NCI-H146 (cell line): ENCODE measurements at places on chromosomes 3 and 15.

GRCh38 chr15:64264502-64264901 lies 91.5 kb downstream of the CSNK1G1 start:
- no peak for DNase-seq

- DNase-seq: no peak
Observed at GRCh38 chr15:28109626-28110455, 10.7 kb upstream of the OCA2 start.

GRCh38 chr15:52162260-52162659 lies 28.9 kb downstream of the GNB5 start:
- no peak for DNase-seq

- no peak for DNase-seq
Observed at GRCh38 chr3:20564966-20565365, 379.0 kb upstream of the SGO1 start.

- no peak for DNase-seq
Observed at GRCh38 chr15:80175436-80175835, 22.6 kb downstream of the FAH start.

DNA sequence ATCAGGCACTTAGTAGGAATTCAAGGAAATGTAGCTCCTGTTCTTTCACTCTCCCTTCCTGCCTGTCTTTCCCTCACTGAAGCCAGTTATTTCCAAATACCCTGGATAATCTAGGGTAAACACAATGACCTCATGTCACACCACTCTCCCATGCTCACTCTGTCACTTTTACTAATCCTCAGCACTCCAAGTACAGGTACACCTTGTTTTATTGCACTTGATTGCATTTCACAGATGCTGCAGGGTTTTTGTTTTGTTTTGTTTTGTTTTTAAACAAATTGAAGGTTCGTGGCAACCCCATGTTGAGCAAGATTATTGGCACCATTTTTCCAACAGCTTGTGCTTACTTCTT lies 40.8 kb downstream of the PPM1L start:
- peak; percentile 38 for DNase-seq

- DNase-seq: no peak
Observed at GRCh38 chr3:15728766-15729165, 69.0 kb downstream of the ANKRD28 start.

DNA sequence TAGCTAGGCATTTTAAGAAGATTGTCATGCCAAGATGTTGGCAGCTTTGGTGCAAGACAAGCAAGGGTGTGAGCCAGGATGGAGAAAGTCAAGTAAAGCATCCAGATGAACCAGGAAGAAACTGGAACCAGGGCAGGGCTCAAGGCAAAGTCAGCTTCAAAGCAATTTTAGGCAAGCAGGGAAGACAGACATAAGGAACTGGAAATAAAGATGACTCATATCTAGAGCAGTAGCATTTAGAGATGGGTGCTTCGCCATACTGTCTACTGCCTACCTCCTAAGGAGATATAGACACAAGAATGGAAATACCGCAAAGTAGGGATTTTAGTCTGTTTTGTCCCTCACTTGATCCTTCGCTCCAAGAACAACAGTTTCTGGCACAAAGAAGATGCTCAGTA lies 59.9 kb downstream of the RYR3 start:
- DNase-seq: no peak

DNA sequence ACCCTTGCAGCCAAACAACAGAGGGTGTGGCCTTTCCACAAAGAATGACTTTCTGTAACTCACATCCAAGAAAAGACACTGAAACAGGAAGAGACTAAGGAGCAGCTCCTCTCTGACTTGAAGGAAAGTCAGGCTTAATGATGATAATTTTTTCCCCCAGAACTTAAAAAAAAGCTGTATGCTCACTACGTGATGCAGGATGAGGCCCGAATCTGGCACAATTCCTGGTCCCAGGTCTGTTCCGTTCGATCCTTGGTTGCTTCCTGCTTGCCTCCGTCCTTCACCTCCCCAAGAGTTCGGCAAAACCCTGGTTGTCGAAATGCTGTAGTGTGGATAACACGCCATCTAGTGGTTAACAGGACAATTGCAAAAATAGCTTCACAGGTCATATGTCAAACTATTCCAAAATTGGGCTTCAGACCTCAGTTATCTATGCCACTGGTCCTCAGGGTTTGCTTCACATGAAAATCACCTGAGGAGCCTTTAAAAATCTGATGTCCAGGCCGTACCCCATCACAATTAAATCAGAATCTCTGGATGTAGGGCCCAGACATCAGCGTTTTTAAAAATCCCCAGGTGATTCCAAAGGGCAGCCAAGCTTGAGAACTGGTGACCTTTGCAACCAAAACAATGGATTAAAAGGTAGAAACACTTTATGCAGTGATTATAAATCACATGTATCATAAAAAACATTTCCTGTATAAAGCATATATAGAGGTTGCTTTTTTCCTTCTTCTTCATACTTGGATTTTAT lies 28.1 kb upstream of the SYNM start:
- DNase-seq: peak; percentile 69

DNA sequence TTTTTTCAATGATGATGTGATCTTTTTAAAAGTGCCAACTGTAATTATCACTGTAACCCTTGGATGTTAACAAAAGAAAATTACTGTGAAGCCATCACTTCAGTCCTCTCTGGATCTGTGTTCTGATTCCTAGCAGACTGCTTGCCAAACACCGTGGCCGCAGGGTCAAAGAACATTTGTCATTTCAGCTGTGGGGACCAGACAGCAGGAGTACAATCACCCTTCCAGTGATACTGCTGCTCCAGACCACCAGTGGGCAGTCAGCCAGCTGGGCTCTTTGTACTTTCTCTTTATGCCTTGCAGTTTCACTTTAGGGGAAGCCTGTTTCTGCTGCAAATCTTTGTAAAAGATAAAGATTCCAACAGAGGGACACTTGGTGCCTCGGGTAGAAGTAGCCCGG lies 770.0 kb downstream of the GRM7 start:
- peak; percentile 34 for DNase-seq
